GM23338 (cell line): ENCODE measurements at places on chromosomes 11 and 22.

- no peak for DNase-seq
These were observed 23.2 kb downstream of the TNRC6B start for GRCh38 chr22:40200795-40201530.

GRCh38 chr11:131790586-131790985 is 420.2 kb downstream of the NTM start:
- no peak for DNase-seq

DNA sequence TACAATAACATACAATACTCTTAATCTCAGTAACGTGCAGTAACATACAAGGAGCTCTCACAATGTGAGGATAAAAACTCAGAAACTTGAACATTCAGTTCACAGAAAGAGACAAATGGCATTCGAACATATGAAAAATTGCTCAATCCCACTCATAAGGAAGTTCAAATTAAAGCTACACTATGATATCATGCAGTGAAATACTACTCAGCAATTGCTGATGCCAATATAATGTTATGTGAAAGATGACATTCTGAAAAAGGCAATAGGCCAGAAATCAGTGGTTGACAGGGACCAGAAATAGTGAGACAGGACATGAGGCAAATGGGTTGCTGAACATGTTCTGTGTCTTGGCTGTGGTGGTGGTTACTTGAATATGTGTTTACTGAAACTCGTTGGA is 33.7 kb upstream of the PITPNB start:
- no peak for DNase-seq

DNA sequence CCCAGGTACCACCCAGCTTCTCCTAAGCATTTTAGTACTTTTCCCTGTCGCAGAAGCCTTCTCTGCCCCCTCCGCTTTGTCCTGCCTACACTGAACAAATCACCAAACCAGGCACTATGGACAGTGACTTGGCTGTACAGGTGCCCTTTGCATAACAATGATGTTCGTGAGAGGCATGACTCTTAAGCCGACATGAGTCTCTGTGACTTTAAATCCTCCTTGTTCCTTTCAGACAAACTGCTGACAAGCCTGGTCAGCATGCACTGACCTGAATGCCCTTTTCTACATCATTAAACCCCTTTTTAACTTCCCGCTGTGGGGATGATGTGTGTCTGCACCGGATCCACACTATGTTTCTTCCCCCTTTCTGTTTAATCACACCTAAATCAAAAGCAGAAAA is 16.6 kb downstream of the CAVIN3 start:
- peak; percentile 67 for DNase-seq

DNA sequence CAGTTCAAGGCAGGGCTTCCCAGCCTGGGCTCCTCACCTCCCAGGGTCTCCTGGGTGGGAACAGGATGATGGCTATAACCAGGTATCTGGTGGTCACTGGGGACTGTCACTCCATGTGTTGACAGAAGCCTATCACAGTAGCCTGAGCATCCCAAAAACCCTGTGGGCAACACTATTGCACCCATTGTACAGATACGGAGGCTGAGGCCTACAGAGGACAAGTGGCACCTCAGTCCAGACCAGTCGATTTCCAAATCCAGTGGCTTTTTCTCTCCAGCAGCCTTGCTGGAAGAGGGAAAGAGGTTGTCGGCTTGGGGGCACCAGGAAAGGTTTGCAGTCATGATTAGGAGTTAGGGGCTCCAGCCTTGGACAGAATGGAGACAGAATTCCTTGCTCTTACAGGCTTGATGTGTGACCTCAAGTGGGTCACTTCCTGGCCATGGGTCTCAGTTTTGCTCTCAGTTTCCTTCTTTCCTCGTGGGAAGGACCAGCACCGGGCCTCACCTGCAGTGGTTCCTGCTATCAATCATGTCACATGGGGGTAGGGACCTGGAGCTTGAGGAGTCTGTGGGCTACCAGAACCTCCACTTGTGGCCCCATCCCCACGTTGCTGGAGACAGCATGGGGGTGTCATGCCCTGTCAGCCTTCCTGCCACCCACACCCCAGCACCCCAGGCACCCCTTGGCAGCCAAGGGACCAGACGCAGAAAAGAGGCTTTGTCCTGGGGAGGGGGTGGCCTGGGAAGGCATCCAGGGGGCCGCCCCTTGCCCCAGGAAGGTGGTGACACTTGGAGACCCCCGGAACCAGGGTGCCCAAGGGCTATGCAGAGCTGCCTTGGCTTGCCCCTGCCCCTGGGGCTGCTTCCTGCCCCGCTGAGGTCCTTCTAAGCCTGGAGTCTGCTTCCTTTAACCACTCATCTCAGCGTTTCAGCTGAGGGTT is 2.1 kb downstream of the EMID1 start:
- no peak for DNase-seq

DNA sequence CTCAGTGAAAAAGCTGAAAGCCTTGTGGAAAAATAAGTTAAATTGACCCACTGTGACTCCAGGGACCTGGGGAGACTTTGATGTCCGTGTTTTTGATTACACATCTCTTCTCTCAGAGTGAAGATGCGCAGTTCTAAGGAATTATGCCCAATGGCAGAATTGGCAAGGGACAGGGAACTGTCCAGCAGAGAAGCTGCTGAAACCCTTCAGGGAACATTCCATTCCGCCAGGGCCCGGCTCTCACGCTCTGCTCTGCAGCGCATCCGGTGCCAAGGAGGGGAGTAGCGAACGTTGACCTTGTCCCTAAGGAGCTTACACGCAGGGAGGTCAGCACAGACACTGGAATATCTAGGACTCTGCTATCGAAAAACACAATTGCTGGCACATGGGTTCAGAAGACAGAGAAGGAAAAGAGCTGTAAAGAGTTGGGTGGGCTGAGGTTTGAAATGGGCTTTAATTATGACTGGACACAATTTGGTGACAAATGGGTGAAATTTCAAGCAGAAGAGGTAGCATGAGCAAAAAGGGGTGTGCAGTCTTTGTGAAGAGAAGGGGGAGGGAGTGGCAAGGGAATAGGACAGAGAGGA is 64.5 kb upstream of the B3GAT1 start:
- peak; percentile 88 for DNase-seq

DNA sequence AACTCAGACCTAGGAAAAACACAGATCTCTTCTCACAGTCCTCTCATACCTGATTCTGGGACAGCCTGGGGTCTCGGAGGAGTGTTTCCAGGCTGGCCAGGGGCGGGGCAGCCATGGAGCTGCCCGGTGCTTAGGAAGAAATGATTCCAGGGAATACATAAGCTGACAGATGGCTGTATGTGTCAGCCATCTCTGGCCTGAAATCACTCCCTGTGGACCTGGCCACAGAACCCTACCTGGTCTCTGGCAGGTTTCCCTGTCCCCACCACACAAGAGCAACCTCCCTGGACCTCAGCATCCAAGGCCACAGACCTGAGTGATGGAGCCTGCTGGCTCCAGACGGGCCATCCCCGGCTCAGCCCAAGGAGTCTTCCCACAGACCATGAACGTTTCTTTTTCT is 10.0 kb downstream of the GGA1 start:
- DNase-seq = no peak

GRCh38 chr11:62922653-62923431 is 1.7 kb upstream of the CHRM1 start:
- peak; percentile 72 for DNase-seq
